AML-193 (cell line): ENCODE measurements at places on chromosomes 16 and 17.

DNA sequence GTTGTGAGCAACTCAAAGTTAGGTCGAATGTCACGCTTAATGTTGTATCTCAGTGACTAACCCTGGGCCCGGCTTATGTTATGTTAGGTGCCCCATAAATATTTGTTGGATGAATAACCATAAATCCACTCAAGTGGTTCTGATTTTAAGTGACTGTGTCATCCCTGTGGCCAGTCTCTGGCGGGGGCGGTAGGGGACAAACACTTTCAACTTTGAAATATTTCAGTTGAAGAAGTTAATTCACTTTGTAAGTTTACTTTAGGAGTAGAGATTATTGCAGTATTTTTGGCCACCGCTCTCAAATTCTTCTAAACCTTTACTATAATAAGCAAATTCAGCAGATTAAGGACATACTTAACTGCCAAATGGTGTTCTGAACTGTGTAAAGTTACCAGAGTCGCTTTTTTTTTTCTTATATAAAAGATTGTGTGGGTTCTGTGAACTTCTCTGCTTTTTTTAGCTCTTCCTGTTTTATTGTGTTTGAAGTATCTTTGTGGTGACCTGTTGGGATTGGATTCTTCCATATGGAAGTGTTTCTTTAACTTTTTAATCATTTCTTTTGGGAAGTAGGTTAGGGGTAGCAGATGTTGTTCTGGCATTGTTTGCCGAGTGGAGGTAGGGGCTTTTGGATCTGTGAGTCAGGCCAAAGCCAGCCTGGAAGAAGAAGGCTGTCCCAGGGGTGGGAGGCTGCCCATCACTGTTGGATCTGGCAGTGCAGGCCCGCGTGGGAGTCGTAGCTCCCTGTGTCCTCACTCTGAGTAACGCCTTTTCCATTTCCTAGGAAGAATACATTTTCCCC lies 61.4 kb upstream of the TBX2 start:
- no peak for DNase-seq

DNA sequence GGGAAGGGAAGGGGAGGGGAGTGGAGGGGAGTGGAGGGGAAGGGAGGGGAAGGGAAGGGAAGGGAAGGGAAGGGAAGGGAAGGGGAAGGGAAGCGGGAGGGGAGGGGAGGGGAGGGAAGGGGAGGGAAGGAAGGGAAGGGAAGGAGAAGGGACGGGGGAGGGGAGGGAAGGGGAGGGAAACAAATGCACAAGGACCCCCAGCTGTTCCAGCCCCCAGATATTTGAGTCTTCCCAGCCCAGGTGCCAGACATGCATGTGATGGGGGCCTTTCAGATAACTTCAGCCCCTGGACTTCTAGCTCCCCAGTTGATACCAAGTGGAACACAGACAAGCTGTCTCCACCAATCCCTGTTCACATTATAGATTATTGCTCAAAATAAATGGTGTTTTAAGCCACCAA lies 14.7 kb upstream of the KDM8 start:
- DNase-seq, result no peak

GRCh38 chr17:49440581-49440980 lies 25.9 kb upstream of the PHB1 start:
- no peak for DNase-seq

- DNase-seq, result no peak
Observed at GRCh38 chr17:78530675-78531074, 46.5 kb downstream of the DNAH17 start.
